Hematopoietic multipotent progenitor cell (in vitro differentiated cells): ENCODE measurements at places on chromosomes 16 and 17.

- peak; percentile 50 for DNase-seq
Measured at GRCh38 chr17:82647593-82648164, 565 bp downstream of the WDR45B start.

- no peak for DNase-seq
Measured at GRCh38 chr16:8847623-8848022, 21.2 kb downstream of the CARHSP1 start.

GRCh38 chr16:84029297-84030047 lies 13.1 kb downstream of the SLC38A8 start:
- peak; percentile 26 for DNase-seq

DNA sequence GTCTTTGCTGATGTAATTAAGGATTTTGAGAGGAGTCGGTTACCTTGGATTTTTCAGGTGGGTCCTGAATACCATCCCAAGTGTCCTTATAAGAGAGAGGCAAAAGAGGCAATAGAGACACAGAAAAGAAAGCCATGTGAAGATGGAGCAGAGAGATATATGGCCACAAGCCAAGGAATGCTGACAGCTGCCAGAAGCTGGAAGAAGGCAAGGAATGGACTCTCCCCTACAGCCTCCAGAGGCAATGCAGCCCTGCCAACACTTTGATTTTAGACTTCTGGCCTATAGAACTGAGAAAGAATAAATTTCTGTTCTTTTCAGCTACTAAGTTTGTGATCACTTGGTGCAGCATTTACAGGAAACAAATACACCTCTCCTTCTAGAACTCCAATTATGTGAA lies 8.2 kb upstream of the RNFT1 start:
- DNase-seq, result no peak

- no peak for DNase-seq
Measured at GRCh38 chr16:74718741-74719610, 18.3 kb upstream of the MLKL start.

- no peak for DNase-seq
Measured at GRCh38 chr17:27868565-27868964, 24.6 kb downstream of the LYRM9 start.

GRCh38 chr17:17206913-17207335 lies 791 bp upstream of the PLD6 start:
- DNase-seq, result no peak

DNA sequence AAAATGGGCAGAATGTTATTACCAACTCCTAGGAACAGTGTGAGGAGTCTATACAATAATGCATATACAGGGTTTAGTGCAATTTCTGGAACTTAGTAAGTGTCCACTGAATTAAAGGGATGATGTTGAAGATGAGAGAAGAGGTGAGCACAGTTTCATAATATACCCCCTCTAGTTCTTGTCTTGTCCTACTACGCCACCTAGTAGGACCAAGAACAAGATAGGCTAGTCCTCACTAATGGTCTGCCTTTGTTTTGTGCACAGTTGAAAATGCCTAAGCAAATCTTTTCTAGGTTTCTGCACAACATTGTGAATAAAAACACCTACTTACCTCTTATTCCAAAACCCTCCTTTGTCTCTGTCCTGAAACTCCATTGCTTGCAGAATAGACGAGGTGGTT lies 670.2 kb downstream of the CDH8 start:
- no peak for DNase-seq

DNA sequence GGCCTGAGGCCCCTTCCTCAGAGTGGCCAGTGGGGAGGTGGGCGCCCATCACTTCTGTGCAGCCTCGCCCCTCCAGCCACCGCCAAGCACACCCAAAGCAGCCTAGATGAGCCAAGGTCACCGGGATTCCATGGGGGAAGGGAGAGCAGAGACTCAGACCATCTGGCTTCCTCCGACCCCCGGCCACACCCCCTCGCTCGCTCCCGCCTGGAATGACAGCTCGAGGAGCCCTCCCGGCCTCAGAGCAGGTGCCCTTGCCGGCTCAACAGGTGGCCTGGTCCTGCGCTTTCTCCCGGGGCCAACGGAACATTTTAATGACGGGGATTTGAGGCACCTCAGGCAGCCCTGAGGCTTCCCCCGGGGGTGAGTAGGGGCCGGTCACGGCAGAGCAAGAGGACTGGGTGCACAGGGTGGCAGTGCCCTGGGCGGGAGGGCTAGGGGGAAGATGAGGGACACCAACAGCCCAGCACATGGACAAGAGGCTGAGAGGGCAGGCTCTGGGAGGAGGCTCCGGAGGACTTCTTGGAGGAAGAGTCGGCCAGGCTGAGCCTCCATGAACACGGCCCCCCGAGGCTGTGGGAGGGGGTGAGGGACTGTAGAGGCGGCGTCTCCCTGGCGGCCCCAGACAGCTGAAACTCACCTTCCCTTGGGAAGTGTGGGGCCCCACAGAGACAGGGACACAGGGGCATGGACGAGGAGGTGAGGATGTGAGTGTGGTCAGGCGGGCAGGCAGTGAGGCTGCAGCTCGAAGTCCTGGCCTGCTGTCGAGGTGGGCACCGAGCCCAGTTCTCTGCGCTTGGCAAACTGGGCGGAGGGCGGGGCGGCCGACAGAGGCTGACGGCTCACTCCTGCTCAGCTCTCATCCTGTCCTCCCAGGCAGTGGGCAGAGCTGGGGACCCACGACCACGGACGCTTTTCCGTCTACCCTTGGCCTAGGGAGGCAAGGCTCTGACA lies 12.5 kb upstream of the C1QTNF8 start:
- no peak for DNase-seq

GRCh38 chr16:60642956-60643355 lies 1393.3 kb downstream of the CDH8 start:
- DNase-seq, result no peak

- no peak for DNase-seq
Measured at GRCh38 chr16:55976815-55977214, 101.6 kb upstream of the CES5A start.

GRCh38 chr17:17907469-17907868 lies 64.7 kb downstream of the TOM1L2 start:
- no peak for DNase-seq

DNA sequence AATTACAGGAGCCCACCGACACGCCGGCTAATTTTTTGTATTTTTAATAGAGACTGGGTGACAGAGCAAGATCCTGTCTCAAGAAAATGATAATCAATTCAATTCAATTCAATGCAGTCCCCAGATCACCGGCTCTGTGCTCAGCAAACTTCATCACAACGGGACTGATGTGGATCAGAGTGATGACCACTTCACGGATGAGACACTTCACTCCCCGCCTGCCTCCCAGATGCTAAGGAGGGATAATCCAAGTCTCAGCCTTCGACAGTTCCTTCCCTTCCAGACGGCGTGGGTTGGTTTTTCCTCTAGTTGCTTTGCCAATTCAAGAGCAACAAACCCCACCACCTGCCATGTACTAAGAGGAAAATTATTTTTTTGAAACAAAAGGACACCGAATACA lies 93.8 kb downstream of the ZDHHC7 start:
- no peak for DNase-seq

DNA sequence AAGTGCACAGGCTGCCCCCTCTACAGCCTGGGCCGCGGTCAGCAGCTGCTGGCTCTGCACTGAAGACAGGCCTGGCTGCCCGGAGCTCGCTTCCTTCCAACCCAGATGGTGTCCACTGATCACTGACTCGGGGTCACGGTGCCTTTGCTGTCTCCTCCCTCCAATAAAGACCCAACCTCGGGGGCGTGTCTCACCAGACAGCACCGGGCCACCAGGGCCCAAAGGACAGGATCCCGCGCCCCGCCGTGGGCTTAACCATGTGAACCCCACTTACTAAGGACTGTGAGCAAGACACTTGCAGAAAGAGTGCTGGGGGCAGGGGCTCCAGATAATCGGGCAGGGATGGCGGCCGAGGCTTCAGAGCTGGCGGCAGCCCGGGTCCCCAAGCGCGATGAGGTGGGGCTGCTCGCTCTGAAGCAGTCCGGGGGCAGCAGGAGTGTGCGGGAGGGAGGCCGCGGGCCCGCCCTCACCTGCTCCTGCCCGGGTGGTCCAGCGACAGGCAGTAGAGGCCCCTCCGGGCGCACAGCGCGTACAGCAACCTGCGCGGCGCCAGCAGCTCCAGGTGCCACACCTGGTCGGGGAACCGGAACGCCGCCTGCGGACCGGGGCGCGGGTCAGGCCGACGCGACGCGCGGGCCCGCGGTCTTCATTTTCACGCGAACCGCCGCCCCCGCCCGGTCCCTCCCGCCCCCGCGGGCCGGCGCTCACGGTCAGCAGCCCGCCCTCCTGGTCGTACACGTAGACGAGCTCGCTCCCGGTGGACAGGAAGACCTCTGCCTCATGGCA lies 502 bp downstream of the FAAP100 start:
- no peak for DNase-seq

DNA sequence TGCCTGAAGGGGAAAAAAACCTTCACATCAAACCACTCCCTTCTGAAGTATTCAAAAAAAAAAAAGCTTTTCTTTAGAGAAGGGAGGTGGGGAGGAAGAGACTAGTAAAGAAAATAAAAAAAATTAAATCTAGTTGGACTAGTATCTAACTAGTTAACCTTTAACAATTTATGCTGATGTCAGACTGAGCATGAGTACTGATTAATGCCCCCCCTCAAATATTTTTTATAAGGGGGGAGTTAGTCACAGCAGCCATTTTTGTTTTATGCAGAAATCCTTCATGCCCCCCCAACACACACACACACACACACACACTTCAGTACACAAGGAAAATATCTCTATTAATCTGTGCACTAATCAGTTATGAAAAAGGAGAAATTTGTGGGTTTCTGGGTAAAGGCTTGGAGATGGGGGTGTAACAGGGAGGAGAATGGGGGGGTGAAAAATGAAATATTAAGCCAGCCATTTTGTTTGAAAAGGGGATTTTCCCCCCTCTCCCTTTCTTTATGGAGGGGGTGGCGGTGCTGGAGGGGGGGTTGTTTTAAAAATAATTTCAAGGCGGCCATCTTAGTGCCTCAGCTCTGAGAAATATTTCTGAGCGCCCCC lies 4.7 kb upstream of the CHD3 start:
- no peak for DNase-seq

DNA sequence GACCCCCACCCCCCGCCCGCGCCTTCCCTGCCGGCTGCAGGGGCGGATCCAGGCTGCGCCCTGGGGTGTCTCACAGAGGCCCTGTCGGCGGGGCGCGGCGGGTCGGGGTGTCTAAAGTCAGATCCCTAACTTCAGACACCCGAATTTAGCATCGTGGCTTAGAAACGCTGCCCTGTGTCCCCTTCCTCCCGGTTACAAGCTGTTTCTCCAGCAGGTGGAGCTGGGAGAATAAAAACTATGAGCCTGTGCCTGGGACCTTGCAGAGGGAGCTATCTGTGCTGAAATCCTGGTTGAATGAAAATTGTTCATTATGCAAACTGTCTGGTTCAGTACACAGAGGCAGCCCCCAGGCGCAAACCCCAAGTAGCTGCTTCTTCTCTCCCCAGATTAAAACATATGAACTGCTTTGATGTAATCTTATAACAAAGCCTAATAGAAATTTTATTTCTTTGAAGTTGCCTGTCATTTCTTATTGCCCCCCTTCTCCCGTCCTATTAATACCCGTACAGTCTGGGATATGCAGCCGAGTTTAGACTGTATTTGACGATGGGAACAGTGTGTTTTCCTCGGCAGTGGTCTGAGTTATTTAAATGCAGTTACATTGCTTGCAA lies 79.0 kb downstream of the RPA1 start:
- DNase-seq, result no peak

GRCh38 chr16:88862968-88863367 lies 3.5 kb downstream of the PABPN1L start:
- no peak for DNase-seq

DNA sequence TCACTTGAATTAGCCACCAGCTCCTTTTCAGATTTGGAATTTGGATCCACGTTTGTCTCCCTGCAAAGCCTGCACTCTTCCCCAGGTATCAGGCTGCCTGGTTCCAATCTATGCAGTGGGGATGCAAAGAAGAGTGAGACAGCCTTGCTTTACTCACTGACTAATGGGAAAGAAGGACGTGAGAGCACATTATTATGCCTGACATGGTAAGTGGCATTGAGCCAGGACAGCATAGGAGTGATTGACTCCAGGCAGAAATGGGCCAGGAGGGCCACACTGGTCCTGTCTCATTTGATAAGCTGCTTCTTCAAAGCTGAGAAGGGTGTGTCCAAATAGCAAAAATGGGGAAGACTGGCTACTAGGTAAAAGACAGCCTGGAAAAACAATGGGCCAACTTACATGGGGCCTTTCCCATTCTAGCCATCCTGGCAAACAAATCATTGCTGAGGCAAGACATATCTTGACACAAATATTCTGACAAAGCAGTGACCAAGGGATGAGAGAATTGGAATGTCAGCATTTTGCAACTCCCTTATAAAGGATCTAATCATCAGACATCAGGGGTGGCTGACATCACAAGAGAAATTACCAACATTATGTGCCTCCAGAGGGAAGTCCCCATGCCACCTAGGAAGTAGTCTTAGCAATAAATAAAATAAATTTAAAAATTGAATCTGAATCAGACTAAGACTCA lies 38.6 kb downstream of the CDH11 start:
- DNase-seq, result no peak

DNA sequence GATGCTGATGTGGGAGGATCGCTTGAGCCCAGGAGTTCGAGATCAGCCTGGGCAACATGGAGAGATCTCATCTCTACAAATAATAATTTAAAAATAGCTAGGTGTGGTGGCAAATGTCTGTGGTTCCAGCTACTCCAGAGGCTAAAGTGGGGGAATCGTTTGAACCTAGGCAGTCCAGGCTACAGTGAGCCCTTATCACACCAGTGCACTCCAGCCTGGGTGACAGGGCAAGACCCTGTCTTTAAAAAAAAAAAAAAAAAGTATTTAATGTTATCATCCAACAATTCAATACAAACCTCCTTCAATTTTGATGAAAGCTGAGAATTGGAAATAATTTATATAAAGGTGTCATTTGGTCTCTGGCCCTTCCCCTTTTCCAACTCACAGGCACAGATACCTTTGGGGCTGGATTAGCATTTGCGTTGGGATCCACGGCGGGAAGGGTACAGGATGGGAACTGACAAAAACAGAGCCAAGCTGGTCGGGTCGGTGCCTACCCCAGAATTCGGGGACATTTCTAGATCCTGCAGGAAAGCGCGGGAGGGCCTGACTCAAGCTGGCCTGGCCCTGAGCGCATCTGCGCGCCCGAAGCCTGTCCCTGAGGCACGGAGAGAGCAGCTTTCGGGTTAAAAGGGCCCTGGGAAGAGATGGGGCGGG lies 860 bp upstream of the DCAF7 start:
- peak; percentile 32 for DNase-seq

- DNase-seq, result no peak
Measured at GRCh38 chr17:58085039-58085715, 2.0 kb downstream of the DYNLL2 start.

GRCh38 chr17:33038740-33039139 lies 47.1 kb downstream of the SPACA3 start:
- DNase-seq, result peak; percentile 3

GRCh38 chr16:12242516-12242915 lies 266.0 kb downstream of the SNX29 start:
- DNase-seq, result no peak
